ENCODE measurements at places on chromosomes 4 and X. TPM values are rescaled to one million over a fixed set of nuclear protein-coding genes. Genes with fewer than 3 reads are reported as not detected.

DNA sequence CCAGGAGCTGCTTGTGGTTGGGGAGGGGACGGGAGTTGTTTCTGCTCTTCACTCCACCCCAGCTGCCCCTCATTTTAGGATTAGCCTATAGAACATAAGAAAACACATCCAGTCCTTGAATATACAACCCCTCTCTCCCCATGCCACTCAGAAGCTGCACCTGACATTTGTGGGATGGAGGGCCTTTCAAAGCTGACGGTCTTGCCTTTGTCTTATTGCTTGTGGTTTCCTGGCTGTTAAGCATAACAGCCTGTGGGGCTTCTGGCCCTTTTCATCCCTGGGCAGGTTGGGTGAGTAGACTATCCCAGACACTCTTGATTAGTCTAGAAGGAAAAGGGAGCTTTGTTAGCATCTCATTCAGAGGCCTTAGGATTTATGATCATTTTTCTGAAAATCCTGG, 407.6 kb upstream of the BOD1L1 start:
- no peak for DNase-seq

GRCh38 chr4:2008671-2008920, 178 bp downstream of the NELFA start:
- no peak for DNase-seq

DNA sequence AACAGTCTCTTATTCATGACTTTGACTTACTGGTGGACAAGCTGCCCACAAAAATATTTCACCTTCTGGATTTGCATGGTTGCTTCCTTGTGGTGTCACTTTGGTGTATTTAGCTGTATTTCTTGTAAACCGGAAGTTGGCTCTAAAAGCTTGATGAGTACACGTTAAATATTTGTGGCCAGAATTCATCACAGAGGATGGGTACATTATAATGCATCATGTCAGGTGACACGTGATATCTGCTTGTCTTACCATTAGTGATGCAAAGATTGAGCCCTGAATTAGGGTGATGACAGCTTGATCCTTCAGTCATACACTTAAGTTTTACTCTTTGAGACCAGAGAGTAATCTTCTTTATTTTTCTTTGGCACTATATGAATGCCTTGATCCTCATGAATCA, 188.3 kb upstream of the RPS6KA3 start:
- no peak for DNase-seq

DNA sequence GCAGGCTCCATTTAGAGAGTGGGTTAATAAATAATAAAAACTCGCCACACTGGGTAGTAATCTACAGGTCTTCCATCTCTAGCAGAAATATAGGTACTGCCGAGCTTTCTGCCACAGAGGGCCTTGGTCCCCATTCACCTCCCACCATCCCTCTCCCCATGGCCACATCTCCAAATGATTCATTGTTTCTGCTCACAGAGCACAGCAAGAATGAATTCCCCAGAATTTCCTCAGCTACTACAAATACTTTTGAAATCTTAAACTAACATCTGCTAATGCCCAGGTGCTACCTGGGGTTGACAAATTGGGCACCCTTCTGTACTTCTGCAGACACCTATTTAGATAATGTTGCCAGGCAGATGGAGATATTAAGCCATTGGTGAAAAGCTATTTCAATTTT, 5.1 kb downstream of the PHEX start:
- DNase-seq, result no peak

The COX7B2 gene
- not detected for polyA plus RNA-seq

The DNAAF6 gene
- not detected for polyA plus RNA-seq

The HHIP gene
- polyA plus RNA-seq, result 1.4 TPM

The PAGE2 gene
- polyA plus RNA-seq, result not detected
